ENCODE measurements at places on chromosomes 4 and X.

DNA sequence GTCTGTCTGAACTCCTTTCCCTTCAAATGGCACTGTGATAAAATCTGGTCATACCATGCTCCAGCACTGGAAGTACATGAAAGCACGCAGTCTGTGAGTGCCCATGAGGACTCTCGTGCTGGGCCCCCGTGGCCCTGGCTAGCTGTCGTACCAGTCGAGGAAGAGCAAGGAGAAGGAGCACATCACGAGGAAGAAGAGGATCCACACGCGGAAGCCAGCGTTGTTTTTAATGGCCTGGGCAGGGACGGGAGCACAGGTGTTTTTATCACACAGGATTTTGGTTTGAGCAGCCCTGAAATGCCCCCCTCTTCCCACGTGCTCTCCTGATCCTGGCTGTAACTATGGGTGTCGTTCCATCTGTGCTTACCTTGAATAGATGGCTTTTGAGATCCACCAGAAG, 33.0 kb downstream of the NSG1 start:
- no peak for DNase-seq

DNA sequence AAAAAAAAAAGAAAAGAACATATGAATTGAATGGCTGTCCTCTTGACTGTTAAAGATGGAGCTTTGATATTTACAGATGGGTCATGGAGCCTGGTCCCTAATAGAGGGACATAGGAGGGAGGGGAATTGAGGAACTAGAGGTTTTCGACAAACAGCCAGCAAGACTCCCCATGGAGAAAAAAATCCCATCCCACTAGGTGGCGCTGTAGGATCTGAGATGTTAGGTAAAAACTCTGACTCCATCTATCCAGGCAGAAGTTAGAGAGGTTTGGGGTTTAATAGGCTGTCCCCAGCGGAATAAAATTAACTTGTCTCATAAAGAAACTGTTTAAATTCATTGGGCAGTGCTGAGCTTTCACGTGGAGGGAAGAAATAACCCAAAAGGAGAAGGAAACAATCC, 45.9 kb downstream of the HMGB2 start:
- peak; percentile 70 for DNase-seq

DNA sequence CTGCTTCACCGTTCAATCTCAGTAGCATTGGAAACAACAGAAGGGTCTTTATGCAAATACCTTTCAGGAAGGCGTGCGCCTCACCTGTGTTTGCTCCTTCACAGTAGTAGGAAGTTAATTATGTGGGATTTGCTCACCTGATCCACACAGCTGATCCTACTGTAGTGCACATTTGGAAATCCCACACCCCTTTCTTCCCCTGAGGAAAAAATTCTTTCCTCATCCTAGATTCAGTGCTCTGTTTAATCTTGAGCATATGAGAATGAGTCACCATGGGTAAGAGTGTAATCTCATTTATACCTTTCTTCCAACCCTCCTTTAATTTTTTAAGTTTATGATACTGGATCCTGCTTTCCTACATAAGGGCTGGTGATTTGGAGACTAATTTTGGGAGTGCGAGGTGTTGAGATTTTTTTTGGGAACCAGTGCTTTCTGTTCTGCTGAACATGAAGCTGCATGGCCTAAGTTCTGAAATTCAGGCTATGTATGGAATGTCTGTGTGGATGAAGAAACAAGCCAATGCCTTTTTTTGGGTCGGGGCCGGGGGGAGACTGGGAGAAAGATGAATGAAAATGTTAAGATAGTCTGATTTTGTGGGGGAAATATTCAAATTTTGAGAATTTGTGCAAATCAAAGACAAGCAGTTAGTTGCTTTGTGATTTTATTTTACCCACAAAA, 19.0 kb downstream of the GAB1 start:
- DNase-seq: no peak

GRCh38 chr4:28772066-28772465, 1911.4 kb downstream of the STIM2 start:
- no peak for DNase-seq

DNA sequence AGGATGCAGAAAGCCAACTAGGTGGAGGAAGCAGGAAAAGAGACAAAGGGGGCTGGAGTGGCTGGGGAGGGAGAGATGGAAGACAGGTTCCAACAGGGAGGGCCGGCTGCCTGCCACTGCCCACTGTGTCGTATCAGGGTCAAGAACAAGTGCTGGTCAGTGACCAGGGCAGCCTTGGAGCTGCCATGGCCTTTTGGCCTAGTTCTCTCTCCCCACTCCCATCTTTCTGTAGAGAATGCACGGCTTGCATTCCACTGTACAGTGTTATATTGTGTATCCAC, 11.9 kb downstream of the L1CAM start:
- DNase-seq: no peak

DNA sequence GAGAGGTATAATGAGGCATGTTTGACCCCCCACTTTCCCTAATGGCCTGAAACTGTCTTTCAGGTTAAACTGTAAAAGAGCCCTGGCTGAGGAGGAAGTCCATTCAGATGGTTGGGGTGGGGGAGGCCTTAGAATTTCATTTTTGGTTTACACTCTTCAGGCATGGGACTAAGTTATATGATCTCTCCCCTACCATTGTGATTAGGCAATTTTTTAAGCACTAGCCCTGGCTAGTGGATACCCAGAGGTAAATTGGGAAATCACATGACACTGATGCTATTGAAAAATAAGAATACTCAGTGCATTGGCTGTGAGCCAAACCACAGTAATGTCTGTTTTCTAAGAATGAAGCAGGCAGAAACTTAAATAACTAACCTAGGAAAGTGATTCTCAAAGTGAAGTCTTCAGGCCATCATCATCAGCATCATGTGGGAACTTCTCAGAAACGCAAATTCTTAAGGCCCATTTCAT, 149.7 kb downstream of the RRAGB start:
- no peak for DNase-seq

GRCh38 chr4:27005501-27005900, 144.9 kb downstream of the STIM2 start:
- no peak for DNase-seq

DNA sequence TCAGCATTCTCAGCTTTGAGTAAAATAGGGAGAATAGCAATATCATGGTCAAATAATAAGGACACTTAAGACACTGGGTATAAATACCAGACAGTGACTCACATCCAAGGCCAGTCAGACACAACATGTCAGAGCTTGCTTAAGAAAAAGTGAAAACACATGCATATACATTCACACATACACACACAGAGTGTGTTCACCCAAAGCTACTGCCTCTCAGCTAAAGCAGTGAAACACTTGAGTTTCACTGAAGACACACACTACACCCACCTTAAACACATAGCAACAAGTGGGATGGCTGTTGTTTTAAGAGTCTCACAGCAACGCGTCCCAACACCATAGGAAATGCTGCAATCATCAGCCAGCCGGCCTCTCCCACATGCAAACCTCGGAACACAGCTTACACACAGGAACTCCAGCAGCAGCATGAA, 14.4 kb downstream of the SHROOM4 start:
- DNase-seq: no peak

- DNase-seq: no peak
Observed at GRCh38 chr4:184384056-184384809, 90.1 kb downstream of the IRF2 start.

GRCh38 chrX:20571611-20572010, 304.9 kb upstream of the RPS6KA3 start:
- no peak for DNase-seq

GRCh38 chr4:92447255-92447905, 143.6 kb downstream of the GRID2 start:
- no peak for DNase-seq

GRCh38 chr4:184762100-184762499, 28.2 kb upstream of the CENPU start:
- peak; percentile 14 for DNase-seq

GRCh38 chrX:38513112-38513742, 48.1 kb upstream of the TSPAN7 start:
- DNase-seq: no peak

GRCh38 chr4:147195386-147195785, 249.7 kb upstream of the TTC29 start:
- DNase-seq: no peak

- no peak for DNase-seq
Observed at GRCh38 chr4:105550641-105551040, 1.8 kb upstream of the ARHGEF38 start.

GRCh38 chrX:9807355-9808182, 21.3 kb downstream of the SHROOM2 start:
- DNase-seq: no peak

- no peak for DNase-seq
Observed at GRCh38 chr4:109301651-109302360, 652 bp downstream of the COL25A1 start.

DNA sequence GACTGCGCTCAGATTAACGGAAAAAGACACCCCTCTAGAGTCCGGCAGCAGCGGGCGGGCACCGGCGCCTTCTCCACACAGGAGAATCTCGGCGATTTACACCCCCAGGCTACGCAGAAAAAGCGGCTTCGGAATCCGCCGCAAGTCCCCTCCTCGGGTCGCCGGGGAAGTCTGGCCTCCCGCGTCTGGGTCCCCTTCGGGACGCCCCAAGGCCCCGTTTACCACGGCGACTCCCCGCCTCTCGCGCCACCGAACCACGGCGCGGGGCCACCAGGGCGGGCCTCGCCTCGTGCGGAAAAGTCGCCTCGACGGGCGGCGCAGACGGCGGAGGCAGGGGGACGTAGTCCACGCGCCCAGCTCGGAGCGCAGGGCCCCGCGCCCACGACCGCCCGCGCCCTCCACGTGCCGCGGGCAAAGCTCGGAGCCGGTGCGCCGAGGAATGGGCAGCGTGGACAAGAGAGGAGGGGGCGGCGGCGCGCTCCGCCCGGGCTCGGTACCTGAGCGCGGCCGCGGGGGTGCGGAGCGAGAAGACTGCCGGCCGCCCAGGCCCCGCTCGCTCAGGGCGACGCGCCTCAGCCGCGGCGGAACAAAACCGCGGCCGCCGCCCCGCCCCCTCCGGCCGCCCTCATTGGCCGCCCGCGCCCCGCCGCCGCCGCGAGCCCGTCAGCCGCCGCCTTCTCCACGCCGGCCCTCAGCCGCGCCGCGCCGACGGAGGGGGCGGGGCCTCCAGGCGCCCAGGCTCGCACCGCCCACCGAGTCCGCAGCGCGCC, at the start of gene FAM53A:
Gene FAM53A (minus strand): TSS at position 578 of the 770 bp plus-strand sequence. CDS start 15,572 bp downstream, outside the sequence.
- peak; percentile 94 for DNase-seq

- no peak for DNase-seq
Observed at GRCh38 chrX:79169484-79169883, 25.0 kb downstream of the GPR174 start.

GRCh38 chr4:2913168-2913567, 50.0 kb downstream of the NOP14 start:
- no peak for DNase-seq

GRCh38 chrX:103608306-103608963, 672 bp downstream of the TCEAL3 start:
- no peak for DNase-seq

GRCh38 chrX:103562801-103563200, 22.5 kb upstream of the TCEAL4 start:
- DNase-seq: no peak

GRCh38 chr4:96009427-96010119, 169.7 kb downstream of the PDHA2 start:
- DNase-seq: no peak

- DNase-seq: no peak
Observed at GRCh38 chr4:158782551-158783360, 13.9 kb downstream of the FNIP2 start.

DNA sequence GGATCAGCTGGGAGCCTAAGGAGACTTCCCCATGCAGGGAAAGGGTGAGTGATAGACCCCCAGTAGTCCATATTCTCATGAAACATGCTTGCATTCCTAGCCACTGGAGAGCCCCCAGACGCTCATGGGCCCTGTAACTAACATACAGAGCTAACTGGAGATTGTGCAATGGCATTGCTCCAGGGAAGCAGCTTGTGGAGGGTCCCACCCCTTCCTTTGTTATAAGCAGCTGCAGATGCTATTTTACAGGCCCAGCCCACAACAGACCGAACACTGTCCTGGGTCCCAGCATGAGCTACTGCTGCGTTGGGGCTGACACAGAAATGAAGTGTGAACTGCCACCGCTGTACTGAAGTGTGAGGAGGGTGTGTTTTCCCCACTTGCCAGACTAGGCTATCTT, 1465.7 kb upstream of the DIAPH2 start:
- DNase-seq: no peak

- no peak for DNase-seq
Observed at GRCh38 chrX:97556359-97556758, 672.7 kb downstream of the RPA4 start.

GRCh38 chrX:11197671-11198070, 86.5 kb downstream of the HCCS start:
- no peak for DNase-seq

DNA sequence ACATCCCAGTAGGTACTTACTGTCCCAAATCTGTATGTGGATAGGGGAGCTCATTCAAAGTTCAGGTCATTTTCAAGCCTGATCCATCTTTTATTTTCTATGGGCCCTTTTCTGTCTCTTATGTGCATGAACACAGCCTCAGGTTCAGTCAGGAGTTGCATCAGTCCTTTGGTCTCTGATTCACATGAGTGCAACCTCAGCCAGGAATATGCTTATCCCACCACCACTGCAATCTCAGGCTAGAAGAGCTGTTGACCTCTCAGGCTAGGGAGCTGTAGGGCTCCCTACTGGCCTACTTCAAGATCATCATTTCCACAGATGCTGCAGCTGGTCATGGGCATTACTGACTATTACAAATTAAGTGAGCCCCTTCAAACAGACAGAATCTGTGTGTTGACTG, 27.2 kb downstream of the AASDH start:
- DNase-seq: no peak

DNA sequence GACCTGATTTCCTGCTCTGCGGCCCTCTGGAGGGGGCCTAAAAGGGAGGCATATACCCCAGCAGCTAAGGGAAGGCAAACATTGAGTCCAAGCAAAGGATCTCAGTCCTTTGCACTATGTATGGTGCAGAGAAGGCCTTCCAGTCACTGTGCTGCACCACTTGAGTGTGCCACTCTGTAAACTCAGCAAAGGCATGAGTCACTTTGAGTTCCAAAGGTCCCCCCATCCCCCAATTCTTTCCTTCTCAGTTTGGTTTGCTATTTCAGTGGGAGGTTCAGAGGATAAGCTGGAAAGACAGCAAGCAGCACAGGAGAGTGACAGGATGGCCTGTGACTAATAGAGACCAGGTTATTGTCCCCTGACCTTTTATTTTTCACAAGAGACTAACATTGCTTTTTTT, 131.3 kb downstream of the FHDC1 start:
- no peak for DNase-seq

- no peak for DNase-seq
Observed at GRCh38 chr4:42653626-42654560, 3.0 kb downstream of the ATP8A1 start.

- DNase-seq: no peak
Observed at GRCh38 chrX:41409006-41409405, 38.1 kb upstream of the NYX start.

DNA sequence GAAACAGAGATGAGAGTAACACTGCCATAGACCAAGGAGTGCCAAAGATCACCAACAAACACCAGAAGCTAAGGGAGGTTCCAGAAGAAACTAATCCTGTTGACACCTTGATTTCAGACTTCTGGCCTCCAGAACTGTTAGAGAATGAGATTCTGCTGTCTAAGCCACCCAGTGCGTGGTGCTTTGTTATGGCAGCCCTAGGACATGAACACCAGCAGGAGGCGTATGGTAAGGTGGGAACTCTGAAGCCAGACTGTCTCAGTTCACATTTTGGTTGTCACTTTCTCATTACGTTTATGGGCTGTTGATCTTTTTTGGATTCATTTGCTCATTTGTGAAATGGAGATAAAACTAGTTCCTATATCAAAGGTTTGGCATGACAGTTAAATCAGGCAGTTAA, 142.9 kb downstream of the DCHS2 start:
- no peak for DNase-seq

GRCh38 chr4:184942444-184943425, 75.6 kb upstream of the HELT start:
- DNase-seq: no peak

- no peak for DNase-seq
Observed at GRCh38 chrX:151563449-151563848, at the start of gene PASD1. TSS of gene PASD1 (plus strand) at chrX:151563675. CDS start at chrX:151601554, 37,879 bp downstream.

Measured in activated naive CD4-positive, alpha-beta T cell treated with Interleukin-2 at 50 U/mL for 16 hours (primary cell).